A172 (cell line): ENCODE measurements at places on chromosomes 7 and 10. TPM values are rescaled to one million over a fixed set of nuclear protein-coding genes. Genes with fewer than 3 reads are reported as not detected.

Gene PCGF6
- 42.0 and 42.8 TPM in 2 replicates for total RNA-seq

Gene MGMT
- total RNA-seq, result not detected in 2 replicates

- DNase-seq, result no peak
Observed at GRCh38 chr7:75737856-75738603, 711 bp downstream of the HIP1 start.

- no peak for DNase-seq
Observed at GRCh38 chr7:123665896-123666295, 10.2 kb downstream of the LMOD2 start.

Gene CALML3
- total RNA-seq, result not detected in 2 replicates

Gene CPN1
- not detected in 2 replicates for total RNA-seq

DNA sequence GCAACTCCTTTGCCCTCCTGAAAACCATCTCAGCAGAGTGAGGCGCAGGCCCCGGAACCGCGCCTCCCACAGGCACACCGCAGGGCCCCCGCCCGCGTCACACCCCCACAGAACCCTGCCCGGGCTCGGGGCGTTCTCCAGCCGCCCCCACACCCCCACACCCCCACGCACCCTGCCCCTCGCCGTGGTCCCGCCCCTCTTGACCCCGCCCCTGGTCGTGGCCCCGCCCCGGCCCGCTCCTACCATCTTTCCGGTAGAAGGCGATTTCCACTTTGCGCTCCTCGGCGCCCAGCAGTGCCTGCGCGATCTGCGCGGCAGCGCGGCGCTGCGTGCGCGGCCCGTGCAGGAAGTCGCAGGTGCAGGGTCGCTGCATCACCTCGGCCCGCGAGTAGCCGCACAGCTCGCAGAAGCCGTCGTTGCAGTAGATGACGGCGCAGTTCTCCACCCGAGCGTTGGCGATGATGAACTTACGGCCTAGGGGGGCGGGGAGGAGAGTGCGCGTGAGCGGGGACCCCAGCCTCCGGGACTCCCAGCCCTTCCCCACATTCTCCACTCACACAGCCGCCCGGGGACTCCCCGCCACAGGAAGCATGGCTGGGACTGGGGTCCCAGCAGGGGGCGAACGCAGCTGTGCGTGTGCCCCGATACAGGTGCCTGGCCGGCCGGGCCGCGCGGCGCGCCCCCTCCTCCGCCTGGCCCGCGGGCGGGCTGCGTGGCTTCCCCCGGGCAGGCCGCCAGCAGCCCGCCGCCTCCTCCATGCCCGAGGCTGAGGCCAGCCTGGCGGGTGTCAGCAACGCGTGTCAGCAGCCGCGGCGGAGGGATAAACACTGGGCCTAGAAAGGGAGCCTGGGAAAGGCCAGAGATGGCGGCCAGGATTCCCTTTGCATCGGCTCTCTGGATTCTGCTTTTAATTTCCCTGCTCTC is 3.4 kb downstream of the KCNH2 start:
- DNase-seq, result no peak

- DNase-seq, result no peak
Observed at GRCh38 chr10:75265856-75266255, 30.1 kb upstream of the COMTD1 start.

DNA sequence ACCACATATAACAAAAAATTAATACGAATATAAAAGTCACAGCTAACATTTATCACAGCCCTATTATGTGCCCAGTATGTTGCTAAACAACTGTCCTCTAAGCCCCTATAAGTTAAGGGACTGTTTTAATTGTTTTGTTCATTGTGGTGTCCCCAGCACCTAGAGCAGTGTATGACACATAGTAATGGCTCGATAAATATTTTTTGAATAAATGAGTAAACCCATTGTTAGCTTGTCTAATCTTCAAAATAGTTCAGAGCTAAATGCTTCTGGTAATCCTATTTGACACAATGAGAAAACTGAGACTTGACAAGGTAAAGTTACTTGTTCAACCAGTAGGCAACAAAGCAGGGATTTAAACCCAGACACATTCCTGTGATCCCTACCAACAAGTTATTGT is 78.4 kb upstream of the NEUROD6 start:
- DNase-seq, result peak; percentile 43

- DNase-seq, result no peak
Observed at GRCh38 chr10:82738592-82738991, 863.6 kb downstream of the NRG3 start.

DNA sequence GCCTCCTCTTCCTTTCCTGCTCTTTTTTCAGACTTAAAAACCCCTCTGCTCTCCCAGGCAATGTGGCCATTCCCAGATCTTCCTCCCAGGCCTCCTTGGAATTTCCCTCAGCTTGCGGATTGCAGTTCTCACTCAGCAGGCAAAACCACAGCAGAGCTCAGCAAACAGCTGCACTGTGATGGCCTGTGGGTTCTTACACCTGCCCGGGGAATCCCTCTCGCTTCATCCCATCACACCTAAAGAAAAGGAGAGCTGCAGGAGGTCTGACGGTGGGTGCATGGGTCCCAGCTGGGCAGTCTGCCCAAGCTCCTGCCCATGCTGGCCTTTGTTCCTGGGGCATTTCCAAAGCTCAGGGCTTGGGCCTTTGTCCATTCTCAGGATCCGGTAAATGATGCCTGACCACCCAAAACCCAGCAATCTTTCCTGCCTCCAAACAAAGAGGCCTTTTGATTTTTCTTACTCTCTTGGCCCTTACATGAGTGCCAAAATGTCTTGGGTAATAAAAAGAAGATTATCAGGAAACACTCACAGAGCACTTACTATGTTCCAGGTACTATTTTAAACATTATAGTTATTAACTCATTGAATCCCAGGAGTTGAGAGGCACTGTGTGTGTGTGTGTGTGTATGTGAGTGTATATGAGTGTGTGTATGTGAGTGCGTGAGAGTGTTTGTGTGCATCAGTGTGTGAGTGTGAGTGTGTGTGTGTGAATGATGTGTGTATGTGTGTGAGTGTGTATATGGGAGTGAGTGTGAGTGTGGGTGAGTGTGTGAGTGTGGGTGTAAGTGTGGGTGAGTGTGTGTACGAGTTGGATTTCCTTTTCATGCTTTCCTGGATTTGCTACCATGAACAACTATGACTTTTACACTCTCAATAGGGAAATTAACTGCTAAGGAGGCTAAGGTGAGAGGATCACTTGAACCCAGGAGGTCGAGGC is 64.5 kb upstream of the PODXL start:
- peak; percentile 90 for DNase-seq

DNA sequence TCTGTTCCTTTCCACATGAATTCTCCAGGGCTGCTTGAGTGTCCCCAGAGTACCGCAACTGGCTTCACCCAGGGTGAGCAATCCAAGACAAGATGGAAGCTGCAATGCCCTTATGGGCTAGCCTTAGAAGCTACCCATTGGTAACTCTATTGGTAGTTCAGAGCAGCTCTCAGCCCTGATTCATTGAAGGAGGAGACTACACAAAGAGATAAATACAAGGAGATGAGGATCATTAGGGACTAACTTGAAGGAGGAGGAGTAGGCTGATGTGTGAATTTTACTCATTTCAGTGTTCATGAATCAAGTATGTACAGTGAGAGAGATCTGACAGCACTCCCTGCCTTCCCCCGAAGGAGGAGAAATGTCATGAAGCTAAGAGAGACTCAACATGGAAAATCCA is 124.0 kb downstream of the REEP3 start:
- DNase-seq, result no peak

Gene CLDN3
- not detected in 2 replicates for total RNA-seq

DNA sequence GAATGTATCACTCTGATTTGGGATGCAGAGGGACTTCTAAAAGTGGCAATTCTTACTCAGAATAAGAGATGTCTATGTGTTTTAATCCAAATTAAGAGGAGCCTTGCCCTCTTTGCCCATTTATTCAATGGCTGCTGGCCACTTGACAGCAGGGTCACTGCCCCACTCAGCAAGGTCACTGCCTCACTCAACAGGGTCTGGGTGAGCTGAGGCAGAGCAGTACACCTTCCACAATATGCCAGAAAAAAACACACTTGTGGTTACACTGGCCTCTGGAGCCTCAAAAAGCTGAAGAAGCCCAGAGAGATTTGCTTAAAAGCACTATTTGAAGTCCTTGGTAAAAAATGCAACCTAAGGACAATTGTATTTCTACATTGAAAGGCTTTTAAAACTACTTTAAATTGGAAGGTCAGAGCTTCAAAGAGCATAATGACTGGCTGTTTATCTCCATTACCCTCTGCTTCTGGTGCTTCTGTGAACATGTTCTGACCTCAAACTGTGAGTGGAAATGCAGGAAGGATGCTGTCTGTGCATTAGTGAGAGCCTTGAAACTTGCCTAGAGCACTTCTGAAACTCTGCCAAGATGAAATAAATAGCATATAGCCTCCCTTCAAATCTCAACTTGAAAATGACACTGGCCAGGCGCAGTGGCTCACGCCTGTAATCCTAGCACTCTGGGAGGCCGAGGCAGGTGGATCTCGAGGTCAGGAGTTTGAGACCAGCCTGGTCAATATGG is 35.1 kb upstream of the WIPF3 start:
- no peak for DNase-seq

DNA sequence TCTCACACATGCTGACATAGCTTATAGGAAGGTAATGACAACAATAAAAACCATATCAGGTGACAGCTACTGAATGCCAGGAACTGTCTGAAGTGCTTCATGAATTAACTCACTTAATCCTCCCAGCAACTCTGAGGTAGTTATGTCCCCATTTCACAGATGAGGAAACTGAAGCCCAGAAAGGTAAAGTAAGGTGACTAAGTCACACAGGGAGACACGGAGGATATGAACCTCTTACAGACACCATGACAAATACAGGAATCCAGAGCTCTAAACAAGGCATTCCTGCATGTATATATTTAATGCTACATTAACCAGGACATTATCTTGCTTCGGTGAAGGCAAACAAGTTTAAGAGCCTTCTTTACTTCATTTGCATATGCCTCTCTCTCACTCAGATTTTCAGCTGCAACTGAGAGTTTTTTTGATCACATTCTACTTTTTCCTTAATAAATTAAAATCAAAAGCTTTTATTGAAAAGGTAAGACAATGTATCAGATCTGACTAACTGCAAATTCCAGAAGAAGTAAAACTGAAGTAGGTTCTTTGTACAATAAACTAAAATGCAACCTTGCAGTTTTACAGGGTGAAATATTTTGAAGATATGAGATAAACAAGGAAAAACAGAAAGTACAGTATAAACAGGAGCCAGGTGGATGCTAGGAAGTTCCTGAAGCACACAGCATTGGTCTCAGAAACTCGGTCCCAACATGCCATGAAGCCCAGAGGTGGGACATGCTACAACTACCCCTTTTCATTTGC is 79.5 kb downstream of the SGMS1 start:
- DNase-seq, result no peak

Gene ZDHHC6
- total RNA-seq, result 33.4 and 50.2 TPM in 2 replicates

DNA sequence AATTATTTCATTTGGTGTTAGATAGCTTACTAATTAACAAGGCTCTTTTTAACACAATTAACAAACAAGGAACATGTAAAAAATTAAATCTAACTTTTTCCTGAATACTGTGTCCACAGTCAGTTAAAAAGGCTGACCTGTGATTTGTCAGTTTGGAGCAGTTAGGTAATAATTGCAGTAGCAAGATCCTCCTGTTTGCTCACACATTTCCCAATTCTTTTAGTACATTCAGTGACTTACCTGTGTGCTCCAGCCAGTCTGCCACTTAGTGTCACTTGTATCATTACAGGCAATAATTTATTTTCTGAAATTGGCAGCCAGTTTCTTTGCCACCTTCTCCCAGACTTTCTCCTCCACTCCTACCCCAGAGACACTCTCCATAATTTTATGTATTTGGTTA is 66.8 kb downstream of the LHFPL3 start:
- no peak for DNase-seq

DNA sequence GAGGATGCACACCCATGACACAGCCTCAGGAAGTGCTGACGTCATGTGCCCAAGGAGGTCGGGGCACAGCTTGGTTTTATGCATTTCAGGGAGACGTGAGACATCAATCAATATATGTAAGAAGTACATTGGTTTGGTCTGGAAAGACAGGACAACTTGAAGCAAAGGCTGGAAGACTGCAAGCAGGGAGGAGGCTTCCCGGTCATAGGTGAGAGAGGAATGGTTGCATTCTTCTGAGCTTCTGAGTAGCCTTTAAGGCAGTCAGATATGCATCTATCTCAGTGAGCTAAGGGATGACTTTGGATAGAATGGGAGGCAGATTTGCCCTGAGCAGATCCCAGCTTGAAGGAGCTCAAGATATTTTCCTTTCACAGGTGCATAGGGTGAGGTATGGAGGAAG is 349.5 kb downstream of the TYW1 start:
- DNase-seq, result no peak

Gene LDB3
- 0.10 and 0.31 TPM in 2 replicates for total RNA-seq

Gene DGKB
- total RNA-seq, result 0.07 and 0.29 TPM in 2 replicates

Gene GNG11
- total RNA-seq, result 24.1 and 27.9 TPM in 2 replicates

DNA sequence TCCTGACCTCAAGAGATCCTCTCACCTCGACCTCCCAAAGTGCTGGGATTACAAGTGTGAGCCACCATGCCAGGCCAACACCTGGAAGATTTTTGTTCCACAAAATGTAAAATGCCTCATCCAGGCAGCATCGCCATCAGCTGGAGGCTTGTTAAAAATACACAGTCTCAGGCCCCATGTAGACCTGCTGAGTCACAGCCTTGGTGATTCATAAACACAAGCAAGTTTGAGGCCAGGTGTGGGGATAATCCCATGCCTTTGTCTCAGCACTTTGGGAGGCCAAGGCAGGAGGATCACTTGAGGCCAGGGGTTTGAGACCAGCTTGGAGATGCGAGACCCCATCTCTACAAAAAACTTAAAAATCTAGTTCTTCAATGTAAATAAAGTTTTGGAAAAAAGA is 49.1 kb upstream of the FOXK1 start:
- DNase-seq, result peak; percentile 89

- DNase-seq, result no peak
Observed at GRCh38 chr7:64888901-64889685, 14.0 kb upstream of the ZNF273 start.

Gene SORCS1
- 0.64 and 1.2 TPM in 2 replicates for total RNA-seq

- peak; percentile 82 for DNase-seq
Observed at GRCh38 chr10:108544500-108545120, 1378.7 kb downstream of the XPNPEP1 start.

GRCh38 chr7:11317766-11318165 is 344.1 kb downstream of the PHF14 start:
- DNase-seq, result no peak

DNA sequence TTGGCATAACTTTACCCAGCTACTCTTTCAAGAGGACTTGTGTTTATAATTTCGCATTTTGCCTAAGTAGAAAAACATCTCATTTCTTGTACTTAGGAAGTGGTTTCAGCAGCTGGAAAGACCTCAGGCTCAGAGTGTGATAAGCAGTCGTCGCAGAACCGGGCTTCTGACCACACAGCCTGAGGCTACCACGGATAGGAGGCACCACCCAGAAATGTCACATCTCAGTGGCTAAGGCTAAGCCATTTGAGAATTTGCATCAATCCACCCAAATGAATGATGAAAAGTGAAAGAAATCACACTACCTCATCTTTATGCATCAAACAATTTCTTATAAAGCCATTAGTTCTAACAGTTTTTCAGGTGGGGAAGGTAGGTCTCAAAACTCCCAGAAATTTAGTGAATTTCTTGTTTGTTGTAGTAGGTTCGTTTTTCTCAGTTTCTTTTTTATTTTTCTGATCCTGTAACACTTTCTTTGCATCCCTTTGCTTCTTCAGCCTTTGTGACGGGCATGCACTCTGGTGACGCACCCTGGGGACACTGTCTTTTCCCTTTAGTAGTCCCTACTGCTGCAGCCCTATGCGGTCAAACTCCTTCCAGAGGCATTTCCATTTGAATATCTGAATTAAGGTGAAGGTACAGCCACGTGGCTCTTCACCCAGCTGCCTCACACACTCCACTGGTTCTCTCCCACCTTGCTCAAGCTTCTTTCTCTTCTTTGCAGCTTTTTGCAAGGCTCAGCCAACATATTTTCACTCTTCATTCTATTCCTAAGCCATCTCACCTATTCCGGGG is 68.5 kb downstream of the MAP3K8 start:
- DNase-seq, result peak; percentile 55

GRCh38 chr10:118045837-118046394 is 825 bp downstream of the RAB11FIP2 start:
- DNase-seq, result peak; percentile 66
